ENCODE measurements at places on chromosomes 7 and 10. TPM values are rescaled to one million over a fixed set of nuclear protein-coding genes. Genes with fewer than 3 reads are reported as not detected.

DNA sequence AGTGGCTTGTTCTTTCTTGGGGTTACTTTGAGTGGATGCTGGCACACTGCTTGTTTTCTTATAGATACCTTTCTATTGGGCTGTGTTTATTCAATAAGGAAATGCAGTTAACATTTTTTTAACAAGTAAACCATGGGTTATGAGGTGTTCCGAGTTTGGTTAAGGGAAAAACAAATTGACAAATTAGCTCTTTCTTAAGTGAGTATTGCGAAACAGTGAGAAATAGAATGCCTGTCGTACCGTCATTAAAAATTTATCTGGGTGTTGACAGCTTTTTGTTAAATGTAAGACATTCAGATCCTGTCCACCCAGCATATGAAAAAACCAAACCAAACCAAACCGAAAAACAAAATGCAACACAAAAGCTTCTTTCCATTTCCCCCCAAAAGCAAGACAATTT is 6.2 kb downstream of the CUX1 start:
- H3K4me1 ChIP-seq = no peaks in the 10 kb centered on the region
- H3K27ac ChIP-seq = no peak overlapping the region
- H3K4me3 ChIP-seq = no peak overlapping the region
- H3K36me3 ChIP-seq = no peaks in the 10 kb centered on the region
- no peaks in the 10 kb centered on the region for H3K27me3 ChIP-seq
- no peak for DNase-seq

Gene FAM53B
- total RNA-seq = 22.8 TPM

Gene CALHM1
- total RNA-seq = not detected

Gene PGAM1
- 182 TPM for total RNA-seq

DNA sequence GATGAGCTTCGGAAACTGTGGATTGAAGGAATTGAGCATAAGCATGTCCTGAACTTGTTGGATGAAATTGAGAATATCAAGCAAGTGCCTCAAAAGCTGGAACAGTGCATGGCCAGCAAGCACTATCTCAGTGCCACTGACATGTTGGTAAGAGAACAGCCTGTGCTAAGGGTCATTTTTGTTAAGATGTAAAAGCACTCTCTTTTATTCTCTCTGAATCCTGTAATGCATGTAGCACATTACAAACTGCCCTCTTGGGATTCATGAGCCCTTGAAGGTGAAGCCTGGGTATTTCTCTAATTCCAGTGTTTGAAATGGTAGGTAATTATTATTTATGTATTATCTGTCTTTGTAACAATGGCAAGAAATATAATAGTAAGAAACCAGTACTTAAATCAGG is 36.1 kb downstream of the EXOC4 start:
- H3K36me3 ChIP-seq = no peaks in the 10 kb centered on the region
- H3K4me1 ChIP-seq = no peaks in the 10 kb centered on the region
- no peak for DNase-seq
- H3K4me3 ChIP-seq = no peak overlapping the region
- H3K27ac ChIP-seq = no peak overlapping the region
- no peaks in the 10 kb centered on the region for H3K27me3 ChIP-seq

Gene OGDHL
- not detected for total RNA-seq

- H3K36me3 ChIP-seq = no peaks in the 10 kb centered on the region
- DNase-seq = no peak
- no peaks in the 10 kb centered on the region for H3K27me3 ChIP-seq
- H3K4me1 ChIP-seq = no peaks in the 10 kb centered on the region
- H3K4me3 ChIP-seq = peak overlapping the region; percentile 36
- no peak overlapping the region for H3K27ac ChIP-seq
These were observed 99.4 kb upstream of the TMEM106B start for GRCh38 chr7:12111422-12112405.

GRCh38 chr10:35318551-35318950 is 17.8 kb upstream of the CCNY start:
- no peaks in the 10 kb centered on the region for H3K36me3 ChIP-seq
- no peaks in the 10 kb centered on the region for H3K4me1 ChIP-seq
- no peak for DNase-seq
- no peak overlapping the region for H3K27ac ChIP-seq
- no peak overlapping the region for H3K4me3 ChIP-seq
